EL (cell line): ENCODE measurements at places on chromosomes 4 and X.

DNA sequence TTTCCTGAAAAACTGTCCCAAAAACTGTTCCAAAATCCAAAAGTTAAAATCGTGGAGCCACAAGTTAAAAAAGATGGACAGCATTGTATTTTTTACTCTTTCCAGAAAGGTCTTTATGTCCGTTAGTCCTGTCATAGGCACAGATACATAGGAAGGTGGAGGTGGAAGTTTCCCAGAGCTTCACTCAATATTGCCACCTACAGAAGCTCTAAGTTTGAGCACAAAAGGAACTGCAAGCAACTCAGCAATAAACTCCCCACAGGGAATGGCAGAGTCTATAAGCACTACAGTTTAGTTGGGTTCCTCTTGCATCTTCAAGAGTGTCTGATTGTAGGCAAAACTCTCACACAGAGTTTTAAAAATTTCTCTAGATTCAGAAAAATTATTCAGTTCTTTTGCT is 22.0 kb upstream of the UGT2B4 start:
- DNase-seq, result no peak

DNA sequence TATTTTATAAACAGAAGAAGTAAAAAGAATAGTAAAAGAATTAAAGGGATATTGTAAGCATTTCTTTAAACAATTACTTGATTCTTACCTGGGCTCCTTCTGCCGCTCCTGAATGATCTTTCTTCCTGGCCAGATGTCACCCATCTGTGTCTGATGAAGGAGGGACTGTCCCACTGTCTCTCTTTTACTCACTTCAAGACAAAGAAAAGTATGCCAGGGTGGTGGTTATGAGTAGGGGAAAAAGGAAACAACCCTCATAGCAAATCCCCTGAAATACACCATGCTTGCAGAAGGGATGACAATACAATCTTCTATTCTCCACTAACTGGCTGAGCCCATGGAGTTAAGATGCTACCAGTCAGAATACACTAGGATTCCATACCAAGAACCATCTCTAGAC is 31.1 kb downstream of the SYTL4 start:
- no peak for DNase-seq

DNA sequence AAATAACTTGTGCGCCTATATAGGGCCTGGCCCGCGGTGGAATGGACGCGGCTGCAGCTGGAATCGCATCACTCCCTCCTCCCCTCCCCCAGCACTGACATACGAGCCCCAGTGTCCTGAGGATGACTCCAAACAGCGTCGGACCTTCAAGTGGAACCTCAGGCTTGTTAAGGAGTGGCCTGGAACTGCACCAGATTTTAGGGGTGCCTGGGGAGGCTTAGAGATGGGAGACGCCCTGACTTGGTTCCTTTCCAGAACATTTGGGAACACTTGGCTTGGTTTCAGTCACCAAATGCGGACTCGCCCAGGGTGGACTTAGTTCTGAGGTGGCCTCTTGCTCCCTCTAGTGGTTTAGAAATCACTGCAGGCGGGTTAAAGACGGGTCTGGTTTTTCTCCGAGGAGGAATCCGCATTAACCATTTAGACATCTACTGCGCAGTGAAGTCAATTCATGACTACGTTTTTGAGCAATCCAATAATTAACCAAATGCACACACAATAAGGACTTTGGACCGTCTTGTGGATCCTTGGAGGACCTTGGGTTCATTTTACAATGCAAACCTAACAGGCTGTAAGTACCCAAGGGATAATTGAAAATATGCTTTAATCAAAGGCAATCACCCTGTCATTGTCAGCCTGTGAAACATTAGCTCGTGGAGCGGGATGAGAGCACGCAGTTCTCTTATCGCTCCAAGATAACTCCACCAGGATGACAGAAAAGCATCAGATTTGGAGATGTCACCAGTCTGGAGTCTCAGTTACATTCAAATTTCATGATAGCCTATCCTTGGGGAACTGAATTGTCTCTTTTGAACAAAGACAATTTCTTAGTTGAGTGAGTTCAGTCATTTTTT is 11.2 kb upstream of the PDGFRA start:
- DNase-seq, result peak; percentile 86

DNA sequence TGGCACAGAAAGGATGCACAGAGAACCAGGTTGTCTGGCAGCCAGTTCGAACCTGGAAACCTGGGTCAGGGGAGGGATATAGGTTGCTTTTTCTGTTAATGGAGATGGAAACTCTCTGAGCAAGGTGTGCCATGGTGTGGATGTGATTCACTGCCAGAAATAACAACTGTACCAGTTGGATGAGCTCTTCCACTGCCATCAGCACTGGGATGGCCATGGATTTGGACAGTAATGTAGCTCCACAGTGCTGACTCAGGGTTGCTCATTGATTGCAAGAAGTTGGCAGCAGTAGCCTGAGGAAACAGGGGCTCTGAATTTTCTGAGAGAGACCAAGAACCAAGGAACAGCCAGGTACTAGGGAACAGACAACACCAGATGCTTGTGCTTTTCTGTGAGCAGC is 33.8 kb downstream of the PNMA5 start:
- DNase-seq, result no peak

GRCh38 chrX:130563476-130563875 is 161.7 kb downstream of the RBMX2 start:
- DNase-seq, result no peak

DNA sequence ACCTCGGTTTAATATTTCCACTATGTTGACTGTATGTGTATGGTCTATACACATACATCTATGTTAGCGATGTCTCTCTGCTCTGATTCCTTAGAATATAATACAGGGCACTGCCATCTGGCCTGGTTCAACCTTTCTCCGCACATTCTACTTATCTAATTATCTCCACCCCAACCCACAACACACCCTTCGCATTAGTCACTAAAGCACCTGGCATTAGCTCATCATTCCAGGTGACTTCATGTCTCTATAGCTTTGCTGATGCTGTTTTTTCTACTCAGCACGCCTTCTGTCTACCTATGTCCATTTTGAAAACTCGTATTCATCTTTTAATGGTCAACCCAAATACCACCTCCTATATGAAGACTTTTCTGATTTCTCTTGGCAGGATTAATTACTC is 425.2 kb upstream of the RASGEF1B start:
- DNase-seq, result no peak

DNA sequence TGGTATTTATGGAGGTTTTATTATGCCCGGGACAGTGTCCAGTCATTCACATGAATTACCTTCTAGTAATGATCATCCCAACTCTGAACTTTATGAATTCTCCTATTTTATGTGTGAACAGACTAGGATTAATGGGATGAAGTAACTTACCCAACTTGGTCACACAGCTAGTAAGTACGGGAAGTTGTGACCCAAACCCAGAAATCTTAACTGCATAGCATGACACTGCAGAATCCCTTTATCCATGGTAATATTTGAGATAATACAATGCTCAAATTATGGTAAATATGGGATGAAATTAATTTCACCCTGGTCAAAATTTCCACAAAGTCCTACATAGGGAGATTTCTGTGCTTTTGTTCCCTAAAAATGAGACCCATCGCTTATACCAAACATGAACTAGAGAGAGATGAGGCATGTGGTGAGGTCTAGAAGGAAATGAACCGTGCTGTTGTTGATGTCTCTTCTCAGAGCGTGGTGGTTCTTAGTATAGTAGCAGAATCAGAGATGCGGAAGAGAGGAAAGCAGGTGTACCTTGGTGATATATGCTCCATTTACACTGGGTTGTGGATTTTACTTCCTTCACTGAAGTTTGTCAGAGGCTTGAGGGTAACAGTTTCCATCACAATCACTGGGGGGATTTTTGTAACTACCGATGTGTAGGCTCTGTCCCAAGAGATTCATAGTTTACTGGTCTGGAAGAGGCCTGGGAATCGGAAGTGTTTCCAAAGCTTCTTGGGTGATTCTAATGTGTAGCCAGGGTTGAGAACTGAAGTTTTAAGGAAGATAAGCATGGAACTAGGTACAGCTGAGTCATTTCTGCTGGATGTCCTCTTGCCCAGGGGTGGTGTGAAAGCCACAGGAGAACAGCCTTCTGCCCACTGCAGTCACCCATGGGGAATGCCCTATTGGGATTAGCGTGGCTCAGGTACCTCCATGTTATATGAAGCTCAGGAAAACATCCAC is 30.2 kb upstream of the FAM9C start:
- DNase-seq, result no peak

DNA sequence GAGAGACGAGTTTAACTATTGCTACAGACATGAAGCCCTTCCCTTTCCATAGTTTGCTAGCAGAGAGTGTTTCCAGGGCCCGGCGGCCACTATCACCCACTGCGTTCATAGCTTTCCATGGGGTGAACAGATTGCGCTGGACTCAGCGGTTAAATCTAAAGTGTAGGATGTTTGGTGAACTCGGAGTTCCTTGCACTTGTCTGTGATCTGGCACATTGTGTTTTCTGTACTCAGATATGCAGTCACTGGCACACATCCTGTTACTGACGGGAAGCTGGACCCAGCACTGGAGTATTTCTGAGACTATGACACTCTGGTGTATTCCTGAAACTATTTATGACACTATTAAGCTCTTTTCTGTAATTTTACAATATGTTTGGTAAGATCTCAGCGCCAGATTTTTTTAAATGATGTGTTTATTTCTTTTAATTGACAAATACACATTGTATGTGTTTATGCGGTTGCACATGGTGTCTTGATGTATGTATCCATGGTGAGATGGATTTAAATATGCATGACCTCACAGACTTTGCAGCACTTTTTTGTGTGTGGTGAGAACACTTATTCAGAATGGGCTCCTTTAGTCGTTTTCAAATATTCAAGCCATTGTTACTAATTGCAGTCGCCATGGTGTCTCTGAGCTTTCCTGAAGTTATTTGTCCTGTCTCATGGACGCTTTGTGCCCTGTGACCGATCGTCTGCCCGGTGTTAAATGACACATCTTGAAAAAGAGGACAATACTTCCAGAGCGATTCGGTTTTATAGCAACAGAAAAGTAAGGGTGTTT is 14.1 kb downstream of the CD99 start:
- DNase-seq, result no peak

GRCh38 chr4:112145790-112146501 is 692 bp downstream of the FAM241A start:
- DNase-seq, result peak; percentile 44

GRCh38 chr4:83009529-83009928 is 1.1 kb downstream of the LIN54 start:
- DNase-seq, result no peak

- DNase-seq, result no peak
These were observed 73.4 kb downstream of the FRMPD3 start for GRCh38 chrX:107522901-107523300.

- peak; percentile 12 for DNase-seq
These were observed 10.1 kb upstream of the BMP2K start for GRCh38 chr4:78766026-78766425.

DNA sequence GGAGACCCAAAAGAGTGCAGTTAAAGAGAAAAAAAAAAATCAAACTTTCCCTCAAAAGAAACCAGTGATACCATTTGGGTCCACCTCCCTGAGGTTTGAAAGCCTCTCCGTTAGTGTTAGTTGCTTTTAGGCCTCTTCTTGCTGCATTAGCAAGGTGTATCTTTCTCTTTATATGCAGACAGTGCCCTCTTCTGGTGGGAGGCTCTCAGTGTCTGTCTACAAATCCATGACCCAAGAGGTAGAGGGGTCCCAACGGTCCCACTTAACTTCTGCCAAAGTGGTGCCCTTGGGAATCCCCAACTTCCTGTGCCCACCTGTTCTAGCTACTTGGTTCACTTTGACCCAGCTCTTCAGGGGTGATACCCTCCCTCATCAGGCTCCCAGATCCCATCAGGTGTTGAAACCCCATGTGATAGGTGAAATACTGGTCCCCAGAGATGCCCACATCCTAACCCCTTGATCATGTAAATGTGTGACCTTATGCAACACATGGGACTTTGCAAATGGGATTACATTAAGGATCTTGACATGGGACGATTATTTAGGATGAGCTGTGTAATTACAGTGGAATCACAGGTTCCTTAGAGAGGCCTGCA is 63.7 kb upstream of the CD99 start:
- DNase-seq, result peak; percentile 40

GRCh38 chr4:8165374-8165896 is 6.8 kb upstream of the ABLIM2 start:
- no peak for DNase-seq

- DNase-seq, result no peak
These were observed 77.8 kb downstream of the CLDN22 start for GRCh38 chr4:183242291-183242690.

GRCh38 chr4:153421941-153422340 is 44.2 kb upstream of the TMEM131L start:
- DNase-seq, result no peak

DNA sequence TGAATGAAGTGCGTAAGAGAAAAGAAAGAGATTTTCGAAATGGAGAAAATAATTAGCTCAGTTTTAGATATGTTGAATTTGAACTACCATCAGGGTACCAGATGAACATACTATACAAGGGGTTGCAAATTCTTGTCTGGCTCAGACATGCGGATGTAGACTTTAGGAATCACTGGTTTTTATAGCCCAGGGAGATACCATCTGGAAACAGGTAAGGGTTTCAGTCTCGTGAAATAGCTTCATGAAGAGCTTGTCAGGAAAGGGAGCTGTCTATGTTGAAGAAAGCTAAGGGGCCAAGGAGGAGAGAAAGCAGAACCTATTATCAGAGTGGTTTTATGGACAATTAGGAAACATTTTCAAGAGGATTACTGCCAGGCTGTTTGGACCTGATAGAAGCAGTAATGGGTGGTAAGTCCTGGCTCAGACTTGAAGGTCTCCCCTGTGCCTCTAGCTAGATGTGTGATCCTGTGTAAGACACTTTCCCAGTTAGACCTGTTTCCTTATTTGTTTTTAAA is 6.7 kb downstream of the RAB9A start:
- DNase-seq, result no peak

DNA sequence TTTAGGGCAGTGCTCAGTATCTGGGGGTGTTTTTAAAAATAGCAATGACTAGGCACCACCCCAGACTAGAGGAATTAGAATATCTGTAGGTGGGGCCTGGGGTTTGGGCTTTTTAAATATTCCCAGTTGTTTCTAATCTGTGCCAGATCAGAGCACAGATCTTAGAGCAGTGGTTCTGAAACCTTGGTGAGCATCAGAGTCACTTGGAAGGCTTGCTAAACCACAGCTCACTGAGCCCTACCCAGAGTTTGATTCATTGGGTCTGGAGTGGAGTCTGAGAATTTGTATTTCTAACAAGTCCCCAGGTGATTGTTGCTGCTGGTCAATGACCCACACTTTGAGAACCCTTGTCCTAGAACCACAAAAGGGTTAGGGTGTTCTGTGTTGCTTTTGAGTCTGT is 16.7 kb downstream of the HADH start:
- DNase-seq, result no peak
